ENCODE measurements at places on chromosomes 7 and 10.

GRCh38 chr7:126211875-126212274 is 1040.9 kb downstream of the GRM8 start:
- no peak for DNase-seq

DNA sequence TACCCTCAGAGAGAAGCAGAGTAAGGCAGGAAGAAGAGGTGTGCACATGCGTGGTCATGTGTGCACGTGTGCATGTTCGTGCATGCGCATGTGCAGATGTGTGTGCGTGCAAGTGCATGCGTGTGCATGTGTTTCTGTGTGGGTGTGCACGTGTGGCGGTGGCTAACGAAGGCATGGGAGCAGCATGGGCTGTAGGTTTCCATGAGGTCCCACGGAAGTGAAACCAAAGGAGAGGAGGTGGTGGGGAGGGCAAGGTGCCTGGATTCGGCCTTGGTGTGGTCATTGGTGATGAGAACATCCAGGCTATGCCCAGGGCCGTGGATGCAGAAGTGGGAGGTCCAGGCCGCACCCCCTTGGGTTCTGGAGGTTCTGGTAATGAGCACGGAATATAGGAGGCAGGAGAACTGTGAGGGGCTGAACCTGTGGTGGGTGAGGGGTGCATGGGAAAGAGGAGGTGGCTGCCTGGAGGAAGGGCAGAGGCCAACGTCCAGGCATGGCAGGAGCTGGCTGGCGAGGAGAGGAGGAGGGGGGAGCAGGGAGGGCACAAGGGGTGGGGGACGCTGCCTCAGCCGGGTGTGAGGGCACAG is 2.4 kb upstream of the INPP5A start:
- no peak for DNase-seq

- no peak for DNase-seq
Measured at GRCh38 chr10:32981760-32982159, 23.7 kb upstream of the ITGB1 start.

DNA sequence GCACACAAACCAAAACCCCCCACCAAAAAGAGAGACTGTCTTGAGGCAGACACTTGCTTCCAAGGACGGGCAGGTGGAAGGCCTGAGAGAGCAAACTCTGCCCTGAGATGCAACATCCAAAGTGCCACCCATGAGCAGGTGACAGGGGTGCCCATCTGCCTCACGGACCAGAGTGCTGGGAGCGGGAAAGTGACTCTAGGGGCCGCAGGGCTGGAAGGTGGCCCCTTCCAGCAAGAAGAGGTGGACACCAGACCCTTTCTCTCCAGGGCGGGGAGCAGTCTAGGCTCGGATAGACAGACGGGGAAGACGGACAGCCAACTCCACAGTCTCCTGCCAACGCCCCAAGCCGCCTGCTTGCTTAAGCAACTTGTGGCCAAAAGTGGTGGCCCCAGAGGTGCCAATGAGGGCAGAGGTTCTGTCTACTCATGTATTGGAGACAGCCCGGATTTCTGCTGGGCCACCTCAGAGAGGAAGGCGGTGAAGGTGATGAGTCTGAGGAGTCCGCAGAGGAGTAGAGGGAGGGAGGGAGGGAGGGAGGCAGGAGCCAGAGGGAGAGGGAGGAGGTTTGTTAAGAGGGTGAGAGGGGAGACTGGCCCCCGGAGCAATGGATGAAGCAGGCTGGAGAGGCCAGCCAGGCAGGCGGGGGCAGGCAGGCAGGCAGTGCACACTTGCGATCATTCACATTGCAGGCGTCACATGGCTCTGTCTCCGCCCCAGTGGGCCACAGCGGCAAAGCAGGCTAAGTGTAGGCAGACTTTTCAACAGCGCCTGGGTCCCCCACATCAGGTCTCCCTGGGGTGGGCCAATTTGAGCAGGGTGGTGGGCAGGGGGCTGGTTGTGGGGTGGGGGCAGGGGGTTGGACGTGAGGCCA is 65.6 kb downstream of the SLC29A4 start:
- no peak for DNase-seq

DNA sequence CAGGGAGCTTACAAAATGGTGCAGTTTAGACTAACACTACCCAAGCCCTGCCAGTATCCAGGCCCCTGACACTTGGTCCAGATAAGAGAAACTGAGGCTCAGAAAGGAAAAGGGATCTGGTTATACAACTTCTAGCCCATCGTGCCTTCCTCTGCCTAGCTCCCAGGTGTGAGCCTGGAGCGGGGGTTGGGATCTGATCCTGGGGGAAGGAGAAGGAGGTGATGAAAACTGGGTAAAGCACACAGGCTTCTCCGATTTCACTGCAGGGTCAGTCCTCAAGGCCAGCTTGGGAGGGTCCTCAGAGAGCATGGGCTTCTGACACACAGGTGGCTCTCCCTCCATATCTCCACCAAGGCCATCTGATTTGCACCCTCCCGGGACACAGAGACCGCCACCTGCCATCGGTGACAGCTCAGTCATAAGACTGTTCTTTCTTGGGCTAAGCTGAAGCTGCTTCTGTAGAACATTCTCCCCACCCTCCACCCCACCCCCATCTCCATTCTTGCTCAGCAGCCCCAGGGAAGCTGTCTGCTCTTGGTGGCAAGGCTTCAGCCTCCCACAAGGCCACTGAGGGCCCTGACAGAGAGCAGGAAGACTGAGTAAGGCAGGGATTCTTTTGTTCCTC is 16.4 kb downstream of the SRRM3 start:
- DNase-seq = no peak

GRCh38 chr10:118621304-118621942 is 26.0 kb upstream of the PRLHR start:
- DNase-seq = peak; percentile 25

DNA sequence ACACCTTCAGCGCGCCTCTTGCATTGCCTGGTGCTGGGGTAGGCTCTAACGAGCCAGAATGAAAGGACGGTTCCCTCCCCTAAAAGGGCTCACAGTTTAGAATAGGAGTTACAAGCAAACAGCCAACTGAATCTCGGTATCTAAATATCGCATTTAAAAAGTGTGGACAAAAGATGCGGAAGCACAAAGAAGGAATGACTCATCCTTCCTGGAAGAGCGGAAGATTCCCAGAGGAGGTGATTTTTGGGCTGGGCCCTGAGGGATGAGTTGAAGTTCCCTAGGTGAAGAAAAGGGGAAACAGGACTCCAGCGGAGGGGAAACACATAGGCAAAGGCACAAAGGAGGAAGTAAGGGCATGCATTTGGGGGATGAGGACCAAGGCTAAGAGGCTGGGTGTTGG is 29.9 kb downstream of the SRRM3 start:
- no peak for DNase-seq

DNA sequence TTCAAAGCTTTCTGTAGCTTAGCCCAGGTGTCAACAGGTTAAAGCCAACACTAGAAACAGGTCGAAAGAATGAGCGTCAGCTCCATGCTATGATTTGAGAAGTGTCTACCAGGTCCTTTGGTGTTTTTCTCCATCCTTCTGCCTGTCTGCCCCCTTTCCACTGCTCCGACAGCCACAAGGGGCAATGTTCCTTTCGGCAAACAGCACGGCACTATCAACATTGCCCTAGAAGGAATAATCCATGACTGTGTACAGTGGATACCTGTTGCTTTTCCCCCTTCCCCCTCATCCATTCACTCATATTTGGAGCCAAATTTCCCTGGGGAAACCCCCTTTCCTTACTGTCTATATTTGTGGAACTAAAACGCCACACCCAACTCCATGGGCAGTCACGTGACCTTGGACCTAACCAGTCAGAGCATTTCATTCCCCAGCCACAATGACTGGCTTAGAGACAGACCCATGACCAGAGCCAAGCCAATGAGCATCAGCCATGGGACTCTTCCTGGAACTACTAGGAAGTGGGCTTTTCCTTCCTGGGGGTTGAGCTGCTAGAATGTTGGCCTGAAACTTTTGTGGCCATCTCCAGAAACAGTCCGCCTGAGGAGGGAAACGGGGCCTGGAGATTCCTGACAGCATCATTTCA is 51.5 kb downstream of the AFAP1L2 start:
- no peak for DNase-seq

- DNase-seq = no peak
Measured at GRCh38 chr10:31219306-31219705, 99.7 kb upstream of the ZEB1 start.

Measured in activated CD4-positive, alpha-beta T cell treated with anti-CD3 and anti-CD28 coated beads for 4 hours (primary cell).